ENCODE measurements at places on chromosomes 3 and 15.

- DNase-seq = no peak
Observed at GRCh38 chr15:44183363-44183762, 11.7 kb downstream of the FRMD5 start.

- DNase-seq = no peak
Observed at GRCh38 chr3:12959410-12959809, 113.8 kb downstream of the IQSEC1 start.

DNA sequence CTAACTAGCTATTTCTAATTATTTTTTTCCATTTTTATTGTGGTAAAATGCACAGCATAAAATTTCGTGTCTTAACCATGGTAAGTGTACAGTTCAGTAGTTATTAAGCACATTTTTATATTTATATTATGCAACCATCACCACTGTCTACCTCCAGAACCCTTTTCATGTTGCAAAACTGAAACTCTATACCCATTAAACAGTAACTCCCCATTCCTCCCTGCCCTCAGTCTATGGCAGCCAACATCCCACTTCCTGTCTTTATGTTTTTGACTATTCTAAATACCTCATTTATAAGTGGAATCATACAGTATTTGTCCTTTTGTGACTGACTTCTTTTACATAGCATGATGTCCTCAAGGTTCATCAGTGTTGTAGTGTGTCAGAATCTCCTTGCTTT lies 25.5 kb downstream of the SLC35A5 start:
- no peak for DNase-seq

DNA sequence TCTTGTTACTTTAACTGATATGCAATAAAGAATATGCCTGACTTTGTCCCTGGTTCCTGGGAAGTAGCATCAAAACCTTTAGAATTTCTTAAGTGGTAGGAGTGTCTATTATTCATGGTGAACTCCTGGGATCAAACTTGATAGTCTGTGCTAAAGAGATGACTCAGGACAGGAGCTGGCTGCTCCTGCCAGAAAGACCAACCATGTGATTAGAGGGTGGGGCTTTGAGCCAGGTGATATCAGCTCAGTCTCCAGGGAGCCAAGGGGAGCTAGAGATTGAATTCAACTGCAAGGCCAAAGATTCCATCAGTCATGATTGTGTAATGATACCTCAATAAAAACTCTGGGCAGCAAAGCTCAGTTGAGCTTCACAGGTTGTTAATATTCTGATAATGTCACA lies 20.6 kb upstream of the TMC3 start:
- no peak for DNase-seq

DNA sequence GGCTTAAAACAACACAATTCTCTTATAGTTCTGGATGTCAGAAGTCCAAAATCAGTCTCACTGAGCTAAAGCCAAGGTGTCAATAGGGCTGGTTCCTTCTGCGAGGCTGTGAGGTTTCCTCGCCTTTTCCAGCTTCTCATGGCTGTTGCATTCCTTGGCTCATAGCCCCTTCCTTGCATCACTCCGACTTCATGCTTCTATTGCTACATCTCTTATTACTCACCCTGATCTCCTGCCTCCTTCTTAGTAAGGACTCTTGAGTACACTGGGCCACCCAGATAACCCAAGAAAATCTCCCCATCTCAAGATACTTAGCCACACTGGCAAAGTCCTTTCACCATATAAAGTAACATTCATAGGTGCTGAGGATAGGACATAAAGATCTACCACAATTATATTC lies 193.9 kb downstream of the ADAMTS17 start:
- no peak for DNase-seq

DNA sequence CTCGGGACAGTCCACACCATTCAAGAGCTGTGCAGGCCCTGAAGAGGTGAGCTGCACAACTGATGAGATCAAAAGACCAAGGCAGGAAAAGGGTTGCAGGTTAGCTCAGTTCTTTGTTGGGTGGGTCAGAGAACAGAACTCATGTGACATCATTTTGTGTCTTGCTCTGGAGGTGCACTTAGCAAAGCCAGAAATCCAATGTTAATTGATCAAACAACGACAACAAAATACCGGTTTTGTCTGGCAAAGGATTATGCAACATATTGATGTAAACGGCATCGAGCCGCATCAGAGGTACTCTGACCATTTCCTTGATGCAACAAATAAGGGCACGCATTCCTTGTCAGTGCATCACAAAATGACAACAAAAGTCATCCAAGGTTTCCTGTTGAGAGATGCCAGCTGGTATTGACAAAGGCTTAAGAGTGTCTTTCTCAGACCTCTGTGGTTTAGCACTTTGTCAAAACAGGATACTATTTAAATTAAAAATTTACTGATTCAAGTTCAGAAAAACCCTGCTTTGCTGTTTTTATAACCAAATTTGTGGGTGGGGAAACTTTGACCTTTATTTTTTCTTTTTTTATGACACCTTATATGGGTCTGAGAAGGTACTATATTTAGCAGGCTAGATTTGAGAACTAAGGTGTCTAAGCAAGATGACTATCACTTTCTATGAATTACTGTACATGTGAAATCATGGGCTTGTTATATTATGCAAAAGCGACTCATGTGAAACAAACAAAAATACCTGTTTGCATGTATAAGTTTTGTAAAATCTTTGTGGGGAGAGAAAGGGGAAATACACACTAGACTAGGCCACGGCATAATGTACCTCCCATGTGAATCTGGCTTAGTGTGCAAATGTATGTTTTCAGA lies 496.1 kb downstream of the FOXP1 start:
- DNase-seq = peak; percentile 26

DNA sequence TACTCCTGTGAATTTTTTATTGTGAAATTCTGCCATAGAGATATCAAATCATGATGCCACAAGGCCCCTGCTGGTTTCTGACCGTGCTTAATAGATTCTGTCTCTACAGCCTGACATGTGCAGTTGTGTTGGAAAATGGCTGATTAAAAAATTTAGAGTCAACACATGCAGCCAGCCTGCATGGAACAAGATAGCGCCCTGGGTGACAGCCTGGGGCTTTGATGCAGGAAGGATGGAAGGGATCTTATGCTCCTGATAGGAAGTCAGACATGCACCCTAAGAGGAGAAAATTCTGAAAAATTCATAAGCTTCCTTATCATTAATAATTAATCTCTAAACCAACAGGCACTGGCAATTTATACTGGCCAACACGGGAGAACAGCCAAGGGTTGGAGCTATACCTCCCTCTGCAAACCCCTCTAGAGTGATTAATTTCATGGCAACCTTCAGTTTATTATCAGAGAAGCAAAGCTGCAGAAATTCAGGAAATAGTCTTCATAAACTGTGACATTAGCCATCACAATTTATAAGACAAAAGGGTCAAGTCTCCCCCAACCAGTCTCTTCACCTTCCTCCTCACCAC lies 198.4 kb downstream of the CADPS start:
- no peak for DNase-seq

GRCh38 chr15:41659855-41660234 lies 360 bp upstream of the MGA start:
- DNase-seq = no peak

GRCh38 chr3:127750226-127751031 lies 71.9 kb downstream of the MGLL start:
- peak; percentile 69 for DNase-seq

DNA sequence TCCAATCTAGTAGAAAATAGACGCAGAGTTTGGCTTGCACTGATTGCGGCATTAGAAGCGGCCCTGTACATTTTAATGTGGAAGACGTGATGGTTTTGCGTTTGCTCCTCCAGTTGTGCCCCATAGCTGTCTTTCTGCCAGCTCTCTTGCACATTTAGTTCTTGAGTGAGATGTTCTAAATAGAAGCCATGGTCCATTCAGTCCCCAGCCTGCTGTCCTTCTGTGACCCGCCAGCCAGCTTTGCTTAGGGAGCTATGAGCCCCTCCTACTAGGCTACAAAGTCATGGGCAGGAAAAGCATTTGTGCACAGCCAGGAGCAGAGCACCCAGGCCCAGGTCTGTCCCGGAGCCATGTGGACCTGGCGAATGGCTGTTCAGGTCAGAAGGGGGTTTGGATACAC lies 50.3 kb downstream of the APBA2 start:
- DNase-seq = no peak

- DNase-seq = no peak
Observed at GRCh38 chr15:56244811-56245576, 1.3 kb upstream of the RFX7 start.

DNA sequence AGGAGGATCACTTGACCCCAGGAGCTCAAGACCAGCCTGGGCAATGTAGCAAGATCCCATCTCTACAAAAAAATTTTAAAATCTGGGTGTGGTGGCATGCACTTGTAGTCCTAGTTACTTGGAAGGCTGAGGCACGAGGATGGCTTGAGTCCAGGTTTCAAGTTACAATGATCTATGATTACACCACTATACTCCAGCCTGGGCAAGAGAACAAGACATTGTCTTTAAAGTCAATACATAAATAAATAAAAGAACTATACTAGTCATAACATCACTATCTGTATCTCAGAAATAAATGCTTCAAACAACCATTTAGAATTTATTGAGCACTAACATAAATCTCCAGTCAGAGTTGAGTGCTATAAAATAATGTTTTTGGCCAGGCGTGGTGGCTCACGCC lies 8.5 kb upstream of the PHLDB2 start:
- no peak for DNase-seq

GRCh38 chr3:169241991-169242707 lies 421.4 kb downstream of the MECOM start:
- peak; percentile 82 for DNase-seq

DNA sequence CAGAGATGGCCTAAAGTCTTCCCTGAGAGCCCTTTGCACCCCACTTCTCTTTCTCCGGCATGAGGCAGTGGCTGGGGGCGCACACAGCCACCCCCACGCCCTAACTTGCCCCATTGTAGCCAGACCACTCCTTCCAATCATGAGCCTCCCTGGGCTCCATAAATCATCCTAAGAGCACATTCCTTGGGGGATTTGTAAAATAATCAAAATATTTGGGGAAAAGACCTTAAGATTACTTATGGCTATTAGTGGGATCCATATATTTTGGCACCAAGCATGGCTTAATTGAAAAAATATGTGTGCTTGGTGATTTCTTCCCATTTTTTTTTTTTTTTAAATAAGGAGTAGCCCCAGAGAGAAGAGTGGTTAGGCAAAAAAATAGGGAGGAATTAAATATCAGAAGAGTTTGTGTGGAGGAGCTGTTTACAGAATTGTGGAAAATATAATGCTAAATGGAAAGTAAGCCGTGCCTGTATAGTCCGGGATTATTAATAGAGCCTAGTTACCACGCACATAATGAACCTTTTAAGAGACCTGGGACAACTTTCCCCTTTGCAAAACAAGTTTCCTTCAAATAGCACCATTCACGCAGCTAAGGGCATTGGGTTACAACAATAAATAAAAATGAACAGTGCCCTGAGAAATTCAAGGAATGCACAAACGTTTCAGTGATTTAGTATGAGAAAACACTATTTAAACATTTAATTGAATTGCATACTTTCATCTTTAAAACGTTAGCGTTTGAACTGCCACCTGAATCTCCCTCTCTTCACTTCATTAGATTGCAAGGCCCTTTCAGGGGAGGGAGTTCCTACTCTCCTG lies 46.1 kb downstream of the SMAD6 start:
- peak; percentile 81 for DNase-seq

- DNase-seq = peak; percentile 4
Observed at GRCh38 chr3:18135060-18135814, 289.9 kb downstream of the SATB1 start.

GRCh38 chr3:23648326-23648995 lies 157.3 kb upstream of the UBE2E1 start:
- peak; percentile 11 for DNase-seq

GRCh38 chr15:48720646-48721045 lies 75.1 kb upstream of the FBN1 start:
- DNase-seq = no peak

DNA sequence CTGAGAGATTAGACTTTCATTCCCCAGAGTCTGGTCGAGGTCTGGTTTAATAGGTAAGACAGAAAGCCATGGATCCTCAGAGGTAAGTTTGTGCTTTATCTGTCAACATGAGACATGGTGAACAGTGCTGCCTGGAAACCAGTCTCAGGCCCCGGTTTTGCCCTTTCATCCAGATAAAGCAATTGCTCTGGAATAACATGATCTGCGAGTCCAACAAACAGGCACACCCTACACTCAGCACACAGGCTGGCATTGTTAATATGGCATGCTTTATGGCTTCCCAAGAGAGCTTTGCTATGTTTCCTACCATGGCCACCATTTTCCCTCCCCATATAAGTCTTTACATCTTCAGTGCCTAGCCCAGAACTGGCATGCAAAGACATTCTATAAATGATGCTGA lies 30.1 kb upstream of the MNS1 start:
- no peak for DNase-seq

- no peak for DNase-seq
Observed at GRCh38 chr3:37991823-37992222, 1.2 kb downstream of the VILL start.

- DNase-seq = no peak
Observed at GRCh38 chr3:178258121-178258520, 278.1 kb upstream of the KCNMB2 start.

DNA sequence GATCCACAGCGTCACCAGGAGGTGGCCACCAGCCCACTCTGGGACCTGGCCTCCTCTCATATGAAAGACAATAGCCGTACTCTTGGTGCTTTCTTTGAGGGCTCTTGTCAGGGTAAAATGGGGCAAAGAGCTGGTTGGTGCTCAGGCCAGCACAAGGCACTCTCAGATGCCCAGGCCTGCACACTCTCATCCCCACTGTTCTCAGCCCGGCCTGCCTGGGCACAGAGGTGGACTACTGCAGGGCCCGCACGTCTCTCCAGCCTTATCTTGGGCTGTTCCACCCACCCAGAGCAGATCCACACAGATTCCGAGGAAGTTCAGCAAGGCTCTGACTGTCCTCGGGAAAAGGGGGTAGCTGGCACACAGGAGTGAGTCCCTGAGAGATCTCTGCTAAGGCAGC lies 122.8 kb upstream of the PRR20G start:
- no peak for DNase-seq

DNA sequence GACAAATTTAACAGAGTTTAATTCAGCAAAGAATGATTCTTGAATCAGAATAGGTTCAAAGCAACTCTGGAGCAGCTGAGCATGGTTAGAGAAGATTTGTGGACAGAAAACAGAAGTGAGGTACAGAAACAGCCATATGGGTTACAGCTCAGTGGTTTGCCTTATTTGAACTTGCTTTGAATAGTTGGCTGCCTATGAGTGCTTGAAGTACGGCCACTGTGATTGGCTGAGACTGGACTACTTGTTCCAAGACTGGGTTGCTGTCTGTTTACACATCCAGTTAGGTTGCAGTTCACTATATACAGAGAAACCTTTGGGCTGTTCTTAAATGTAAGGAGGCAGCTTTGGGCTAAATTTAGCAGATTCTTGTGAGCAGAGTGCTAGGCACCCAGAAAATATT lies 79.4 kb upstream of the CADPS start:
- DNase-seq = peak; percentile 30

DNA sequence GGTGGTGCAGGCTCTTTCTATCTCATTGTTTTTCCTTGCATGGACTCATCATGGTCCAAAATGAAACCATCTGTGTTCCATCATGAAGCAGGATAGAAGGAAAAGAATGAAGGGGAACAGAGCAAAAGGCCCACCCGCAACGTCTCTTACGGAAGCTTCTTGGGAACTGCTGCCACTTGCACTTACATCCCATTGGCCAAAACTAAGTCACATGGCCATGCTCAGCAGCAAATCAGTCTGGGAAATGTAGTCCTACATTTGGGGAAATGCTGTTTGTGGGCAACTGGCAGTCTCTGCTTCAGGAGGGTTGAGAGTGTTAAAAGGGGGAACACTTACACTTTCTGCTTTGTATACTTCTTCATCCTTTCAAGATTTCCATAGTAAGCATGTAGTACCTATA lies 191.6 kb downstream of the SV2B start:
- no peak for DNase-seq

Data from astrocyte of the hippocampus (primary cell).